B cell (primary cell): ENCODE measurements at places on chromosomes 12 and 14.

GRCh38 chr12:28367993-28368392 lies 177.7 kb downstream of the CCDC91 start:
- no peak for DNase-seq

- no peak for DNase-seq
Observed at GRCh38 chr12:66925083-66925482, 246.2 kb upstream of the GRIP1 start.

GRCh38 chr14:50260511-50260910 lies 29.1 kb upstream of the SOS2 start:
- peak; percentile 46 for DNase-seq

DNA sequence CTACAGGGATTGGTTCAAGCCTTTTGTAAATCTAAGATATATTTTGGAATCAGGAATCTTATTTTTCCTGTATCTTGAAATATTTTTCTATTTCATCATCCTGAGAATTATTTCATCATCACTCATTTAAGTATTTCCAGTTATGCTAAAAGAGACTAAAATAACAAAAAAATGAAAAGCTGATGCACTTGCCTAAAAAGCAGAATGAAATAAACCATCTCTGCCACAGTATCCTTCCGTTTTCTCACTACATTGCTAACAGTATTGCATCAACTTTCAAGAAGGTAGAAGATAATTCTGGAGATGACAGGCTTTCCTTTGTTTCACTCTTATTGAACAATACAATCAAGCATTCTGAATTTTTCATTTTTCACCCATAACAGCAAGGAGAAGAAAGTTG lies 31.1 kb upstream of the EIF5 start:
- DNase-seq, result no peak

DNA sequence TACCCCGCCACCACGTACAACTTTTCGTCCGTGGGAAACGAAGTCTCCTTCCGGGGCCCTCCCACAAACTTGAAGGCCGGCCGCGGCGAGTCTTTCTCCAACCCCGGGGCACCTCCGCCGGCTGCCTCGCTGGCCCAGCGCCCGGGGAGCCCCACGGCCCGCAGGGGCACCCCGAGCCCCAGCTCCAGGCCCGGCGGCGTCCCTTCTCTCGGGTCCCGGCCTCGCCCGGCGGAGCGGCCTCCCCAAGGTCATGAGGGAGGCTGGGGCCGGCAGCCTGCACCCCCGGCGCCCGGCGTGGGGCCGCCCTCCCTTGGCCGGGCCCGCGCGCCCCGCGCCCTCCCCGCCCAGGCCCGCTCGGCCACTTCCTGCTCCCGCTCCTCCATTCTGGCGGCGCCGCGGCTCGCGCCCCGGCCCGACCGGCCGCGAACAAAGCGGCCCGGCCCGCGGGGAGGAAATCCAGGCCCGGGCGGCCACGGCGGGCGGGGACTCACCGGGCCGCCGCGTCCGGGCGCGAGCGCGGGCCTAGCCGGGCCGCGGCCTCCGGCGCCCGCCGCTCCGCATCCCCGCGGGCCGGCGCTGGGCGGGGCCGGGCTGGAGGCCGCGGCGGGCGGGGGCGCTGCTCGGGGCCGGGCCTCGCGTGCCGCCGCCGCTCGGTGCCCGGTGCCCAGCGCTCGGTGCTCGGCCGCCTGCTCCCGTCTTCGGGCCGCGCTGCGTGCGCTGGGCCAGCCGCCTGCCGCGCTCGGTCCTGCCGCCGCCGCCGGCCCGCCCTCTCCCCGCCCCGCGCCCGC lies at the start of gene AKT1:
AKT1 (minus strand) TSS at position 756 of the 788 bp plus-strand sequence. CDS start 3,105 bp downstream, outside the sequence.
- peak; percentile 59 for DNase-seq

DNA sequence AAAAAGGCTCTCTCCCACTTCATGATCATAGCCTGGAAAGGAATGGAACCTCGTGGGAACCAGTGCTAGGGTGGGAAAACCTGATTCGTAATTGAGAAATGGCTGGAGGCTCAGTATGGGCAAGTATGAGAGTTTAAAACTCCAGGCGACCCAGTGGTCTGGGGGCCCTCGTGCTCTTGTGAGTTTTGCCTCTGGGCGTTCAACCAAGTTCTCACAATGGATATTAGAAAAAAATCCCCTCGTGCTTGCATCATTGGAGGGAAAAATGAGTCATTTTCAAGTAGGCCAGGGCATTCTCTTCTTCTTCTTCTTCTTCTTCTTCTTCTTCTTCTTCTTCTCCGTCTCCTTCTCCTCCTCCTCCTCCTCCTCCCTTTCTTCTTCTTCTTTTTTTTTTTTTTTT lies 39.0 kb downstream of the GPR68 start:
- DNase-seq, result no peak

DNA sequence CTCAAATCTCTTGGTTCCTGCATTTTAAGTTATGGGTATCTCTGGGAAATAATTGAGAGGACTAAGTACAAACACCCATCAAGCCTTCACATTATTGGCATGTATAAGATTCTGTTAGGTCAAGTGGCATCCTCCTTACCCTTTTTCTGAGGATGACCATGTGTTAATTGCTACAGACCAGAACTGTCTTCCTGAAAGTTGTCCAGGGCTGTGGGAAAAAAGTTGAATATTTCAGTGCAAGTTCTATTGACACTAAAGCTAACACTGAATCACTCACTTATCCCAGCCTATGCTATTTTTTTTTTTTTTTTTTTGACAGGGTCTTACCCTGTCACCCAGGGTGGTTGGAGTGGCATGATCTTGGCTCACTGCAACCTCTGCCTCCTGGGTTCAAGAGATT lies 130.1 kb upstream of the HIF1A start:
- DNase-seq, result no peak

DNA sequence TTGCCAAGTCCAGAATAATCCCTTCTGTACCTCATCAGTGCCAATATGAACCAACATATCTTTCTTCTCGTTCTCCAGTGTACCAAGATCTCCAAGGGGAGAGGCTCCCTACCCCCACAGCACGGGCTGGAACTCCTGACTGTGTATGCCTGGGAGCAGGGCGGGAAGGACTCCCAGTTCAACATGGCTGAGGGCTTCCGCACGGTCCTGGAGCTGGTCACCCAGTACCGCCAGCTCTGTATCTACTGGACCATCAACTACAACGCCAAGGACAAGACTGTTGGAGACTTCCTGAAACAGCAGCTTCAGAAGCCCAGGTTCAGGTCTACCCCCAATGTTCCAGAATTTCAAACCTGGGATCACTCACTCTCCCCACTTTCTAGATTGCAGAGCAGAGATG lies 10.5 kb upstream of the OAS2 start:
- no peak for DNase-seq

GRCh38 chr14:64012003-64012402 lies 159.2 kb downstream of the SYNE2 start:
- DNase-seq, result no peak

GRCh38 chr14:101235335-101236103 lies 325.8 kb upstream of the DIO3 start:
- DNase-seq, result peak; percentile 10

- DNase-seq, result peak; percentile 58
Observed at GRCh38 chr12:32261638-32262037, 137.7 kb upstream of the FGD4 start.

DNA sequence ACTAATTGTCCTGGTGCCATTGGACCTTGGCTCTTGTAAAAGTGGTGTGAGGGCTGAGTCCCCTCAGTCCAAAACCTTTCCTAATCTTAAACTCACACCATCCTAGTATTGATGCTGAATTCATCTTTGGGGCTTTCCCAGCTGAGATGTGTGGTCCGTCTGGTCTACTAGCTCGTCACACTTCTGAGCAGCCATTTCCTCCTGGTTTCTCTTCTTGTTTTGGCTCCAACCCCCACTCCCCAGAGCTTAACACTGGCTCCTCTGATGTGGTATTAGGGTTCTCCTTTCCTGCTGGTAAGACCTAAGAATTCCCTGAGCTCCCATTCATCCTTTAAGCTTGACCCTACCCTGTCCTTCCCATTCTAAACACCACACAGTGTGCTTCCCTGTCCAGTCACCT lies 900.6 kb downstream of the VRK1 start:
- DNase-seq, result no peak

DNA sequence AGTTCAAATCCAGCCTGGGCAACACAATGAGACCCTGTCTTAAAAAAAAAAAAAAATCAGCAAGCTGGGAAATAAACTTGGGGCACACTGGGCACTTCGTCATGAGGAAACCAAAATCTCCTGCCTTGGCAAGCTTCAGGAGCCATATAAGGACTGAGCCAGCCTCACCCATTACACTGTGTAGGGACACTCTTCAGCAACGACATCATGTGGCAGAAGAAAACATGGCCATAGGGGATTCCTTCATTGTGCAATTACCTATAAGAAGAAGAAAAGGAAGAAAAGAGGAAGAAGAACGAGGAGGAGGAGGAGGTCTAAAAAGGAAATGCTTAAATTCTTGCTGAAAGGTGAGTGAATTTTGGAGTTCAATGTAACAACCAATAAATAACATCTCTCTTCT lies 26.1 kb upstream of the IFNG start:
- DNase-seq, result no peak

GRCh38 chr12:113236539-113237399 lies 15.5 kb downstream of the TPCN1 start:
- no peak for DNase-seq

DNA sequence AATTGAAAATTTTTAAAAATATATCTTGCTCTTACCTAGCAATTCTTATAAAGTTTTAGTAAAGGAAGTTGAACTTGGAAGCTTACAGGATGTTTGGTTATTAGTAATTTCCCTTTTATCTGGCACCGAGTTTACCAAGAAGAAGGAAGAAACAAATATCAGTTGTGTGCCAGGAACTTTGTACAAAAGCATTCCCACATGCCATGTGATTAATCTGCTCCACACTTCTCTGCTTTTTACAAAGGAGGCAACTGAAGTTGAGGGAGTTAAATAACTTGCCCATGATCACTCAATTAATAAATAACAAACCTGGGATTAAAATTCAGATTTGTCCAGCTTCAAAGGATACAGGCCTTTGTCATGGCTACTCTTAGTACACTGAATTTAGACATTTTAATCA lies 122.5 kb upstream of the BCAT1 start:
- no peak for DNase-seq

DNA sequence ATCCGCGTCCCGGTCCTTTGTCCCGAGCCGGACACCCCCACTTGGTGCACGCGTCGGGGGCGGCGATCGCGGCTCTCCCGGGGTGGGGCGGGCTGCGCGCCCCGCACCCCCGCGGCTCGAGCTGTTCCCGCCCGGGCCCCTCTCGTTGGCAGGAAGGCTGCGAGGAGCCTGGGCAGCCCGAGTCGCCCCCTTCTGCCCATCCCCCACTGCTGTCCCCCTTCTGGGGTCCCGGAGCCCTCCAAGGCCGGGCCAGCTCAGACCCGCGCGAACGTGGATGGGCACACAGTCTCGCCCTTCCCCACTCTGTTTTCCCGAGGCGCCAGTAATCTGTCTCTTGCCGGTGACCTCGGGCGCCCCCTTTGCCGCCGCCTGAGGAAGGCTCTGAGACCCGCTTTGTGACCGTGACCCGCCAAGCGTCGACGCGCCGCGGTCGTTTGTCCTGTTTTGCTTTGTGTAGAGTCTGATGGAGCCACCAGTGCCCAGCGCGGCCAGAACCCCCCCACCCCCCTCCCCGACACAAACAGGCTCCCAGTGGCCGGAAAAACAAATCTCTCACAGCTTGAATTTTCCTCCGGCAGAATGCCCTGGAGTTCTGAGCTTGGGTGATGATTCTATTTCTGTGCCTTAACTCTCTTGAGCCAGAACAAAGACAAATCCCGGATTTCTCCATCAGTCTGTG lies 610 bp downstream of the C14orf132 start:
- DNase-seq, result peak; percentile 27

DNA sequence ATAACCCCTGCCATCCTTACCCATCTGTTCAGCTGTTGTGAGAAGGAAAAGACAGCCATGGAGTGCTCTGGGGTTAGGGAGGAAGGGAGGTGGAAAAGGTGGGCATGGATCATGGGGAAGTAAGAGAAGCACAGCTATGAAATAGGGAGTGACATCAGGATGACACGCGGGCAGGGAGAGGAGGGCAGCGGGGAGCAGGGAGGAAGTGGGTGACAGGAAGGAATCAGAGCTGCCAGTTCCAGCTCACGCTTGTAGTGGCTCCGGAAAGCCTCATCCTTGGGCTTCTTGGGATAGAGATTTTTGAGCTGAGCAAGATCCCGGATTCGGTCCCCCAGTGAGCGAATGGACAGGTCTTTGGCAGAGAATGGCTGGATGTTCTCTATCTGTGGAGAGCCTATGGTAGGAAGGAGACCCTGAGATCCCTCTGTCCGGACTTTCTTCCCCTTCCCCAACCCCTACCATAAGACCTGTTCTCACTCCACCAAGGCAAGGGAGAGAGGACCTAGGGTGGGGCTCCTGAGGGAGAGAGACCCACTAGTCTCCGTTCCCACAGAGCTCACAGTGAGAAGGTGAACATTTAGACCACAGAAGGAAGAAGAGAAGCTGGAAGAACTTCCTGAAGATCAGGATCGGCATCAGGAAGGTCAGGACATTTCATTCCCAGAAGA lies 10.3 kb downstream of the NAB2 start:
- no peak for DNase-seq

DNA sequence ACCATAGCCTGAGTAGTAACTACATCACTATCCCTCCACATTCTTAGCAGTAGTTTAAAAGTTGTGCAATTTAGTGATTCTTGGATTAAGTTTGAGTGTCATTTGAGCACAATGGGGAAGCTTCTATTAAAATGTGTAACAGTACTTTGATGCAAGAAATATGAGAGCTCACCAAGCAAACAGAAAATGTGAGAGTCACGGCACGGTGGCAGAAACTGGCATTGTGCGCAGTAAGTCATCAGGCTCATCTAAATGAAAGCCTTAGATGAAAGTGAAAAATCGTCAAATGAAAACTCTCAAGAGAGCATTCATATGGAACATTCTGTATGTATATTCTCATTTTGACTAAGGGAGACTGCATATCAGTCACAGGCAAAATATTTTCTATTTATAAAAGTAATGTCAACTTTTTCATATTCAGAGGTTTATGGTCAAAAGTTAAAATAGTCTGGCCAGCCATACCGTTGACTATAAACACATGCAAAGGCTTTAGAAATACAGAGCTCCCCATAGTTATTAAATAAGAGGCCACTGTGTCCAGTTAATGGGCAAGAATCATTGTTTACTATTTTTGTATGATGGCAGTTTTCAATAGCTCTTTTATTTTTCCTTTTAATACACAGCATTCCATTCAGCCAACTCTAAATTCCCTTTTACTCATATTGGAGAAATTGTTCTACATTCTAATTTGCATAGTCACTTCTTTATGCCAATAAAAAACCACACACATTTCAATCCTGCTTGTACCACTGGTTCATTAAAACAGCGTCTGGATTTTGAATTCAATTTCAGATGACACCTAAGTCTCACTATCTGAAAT lies 167.9 kb downstream of the PRKD1 start:
- no peak for DNase-seq
